ENCODE measurements at places on chromosomes 2 and 18.

- DNase-seq = no peak
These were observed 5.9 kb downstream of the NEU4 start for GRCh38 chr2:241814643-241815476.

GRCh38 chr2:173412628-173413027 lies 58.0 kb downstream of the CDCA7 start:
- no peak for DNase-seq

GRCh38 chr2:82875858-82876257 lies 1583.2 kb downstream of the SUCLG1 start:
- peak; percentile 4 for DNase-seq

DNA sequence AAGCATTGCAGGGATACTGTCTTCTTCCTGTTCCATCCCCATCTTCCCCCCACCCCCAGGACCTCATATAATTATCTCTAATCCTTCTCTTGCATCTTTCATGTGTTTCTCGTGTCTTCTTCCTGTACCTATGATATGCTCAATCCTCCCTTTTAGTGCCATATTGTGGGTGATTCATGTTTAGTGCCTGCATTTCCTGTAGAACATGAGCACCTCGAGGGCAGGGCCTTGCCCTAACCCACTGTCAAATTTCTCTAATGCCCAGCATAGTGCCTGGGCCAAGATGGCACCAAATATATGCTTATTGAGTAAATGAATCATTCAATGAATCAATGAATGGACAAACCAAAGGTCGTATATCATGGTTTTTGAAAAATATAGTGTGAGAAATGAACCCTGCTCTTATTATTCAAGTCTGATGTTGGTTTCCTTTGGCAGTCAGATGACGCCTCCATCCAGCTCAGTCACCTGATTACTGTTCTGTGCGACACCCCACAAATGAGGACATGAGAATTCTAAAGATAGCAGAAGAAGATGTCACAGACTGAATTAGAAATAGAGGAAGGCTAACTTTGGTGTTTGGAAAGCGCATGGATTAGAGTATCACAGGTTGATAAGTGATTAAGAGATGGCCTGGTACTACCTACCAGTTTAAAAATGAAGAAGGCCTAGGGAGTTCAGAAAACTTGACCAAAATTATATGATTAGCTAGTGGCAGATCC lies 278.4 kb downstream of the PRKCE start:
- no peak for DNase-seq

DNA sequence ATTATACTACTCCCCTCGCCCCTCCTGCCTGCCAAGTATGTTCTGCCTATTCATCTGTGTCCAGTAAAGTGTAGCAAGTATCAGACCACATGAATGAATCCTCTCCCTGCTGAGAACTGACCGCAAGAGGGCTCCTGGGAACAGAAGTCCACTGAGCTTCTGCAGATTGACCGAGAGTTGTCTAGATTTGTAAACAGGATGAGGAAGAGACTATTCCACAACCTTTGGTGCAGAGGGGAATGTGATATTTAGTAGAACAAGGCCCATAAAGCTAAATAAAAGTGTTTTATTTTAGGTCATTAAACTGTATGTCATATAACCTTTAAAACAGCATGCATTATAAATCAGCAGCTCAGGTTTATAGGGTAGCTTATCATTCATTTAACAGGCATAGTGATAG lies 377.0 kb downstream of the DCC start:
- DNase-seq = peak; percentile 82

DNA sequence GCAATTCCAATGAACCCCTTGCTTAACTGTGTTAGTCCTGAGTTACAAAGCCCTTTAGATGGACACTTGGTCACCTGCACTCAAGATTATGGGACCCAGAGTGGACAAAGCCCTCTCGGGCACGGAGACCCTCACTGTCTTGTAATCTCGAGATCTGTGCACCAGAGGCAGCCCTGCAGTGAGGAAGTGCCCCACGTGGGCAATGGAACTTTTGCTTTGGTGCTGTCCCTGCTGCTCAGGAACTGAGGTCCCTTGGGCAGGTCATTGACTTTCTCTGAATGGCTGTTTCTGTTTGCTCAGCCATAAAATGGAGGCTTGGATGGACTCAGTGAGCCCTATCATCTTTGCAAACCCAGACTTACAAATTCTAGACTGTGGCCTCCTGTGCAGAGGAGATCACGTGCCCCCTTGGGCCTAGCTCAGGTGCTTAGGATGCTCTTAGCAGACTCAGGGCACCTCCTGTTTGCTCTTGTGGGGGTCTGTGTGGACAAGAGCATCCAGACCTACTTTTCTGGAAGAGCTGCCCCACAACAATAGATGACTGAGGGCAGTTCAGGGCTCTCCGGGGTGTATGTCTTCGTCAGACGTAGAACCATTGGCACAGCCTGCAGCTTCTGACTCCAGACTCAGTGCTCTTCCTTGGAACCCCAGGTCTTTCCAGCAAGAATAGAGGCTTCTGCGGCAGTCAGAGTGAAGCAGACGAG lies 94.5 kb upstream of the HS6ST1 start:
- no peak for DNase-seq

DNA sequence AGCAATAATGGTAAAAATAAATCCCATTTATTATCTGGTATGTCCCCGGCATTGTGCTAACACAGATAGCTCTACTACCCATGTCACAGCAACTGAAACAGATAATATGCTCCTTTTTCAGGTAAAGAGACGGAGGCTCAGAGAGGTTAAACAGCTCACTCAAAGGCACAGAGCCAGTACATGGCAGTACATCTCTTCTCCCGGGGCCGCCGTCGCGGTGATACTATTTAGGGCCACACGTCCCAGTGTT lies 693 bp upstream of the PDK1 start:
- DNase-seq = no peak

All from HT1080 (cell line).